Stimulated activated CD4-positive, alpha-beta T cell treated with anti-CD3 and anti-CD28 coated beads, TNF-alpha, amount 100 ng/mL, for 1 hour (primary cell): ENCODE measurements at places on chromosomes 4 and X.

GRCh38 chr4:94516067-94516466 lies 64.3 kb downstream of the PDLIM5 start:
- no peak for DNase-seq

- no peak for DNase-seq
These were observed 2761.5 kb downstream of the ARAP2 start for GRCh38 chr4:33482773-33483172.

DNA sequence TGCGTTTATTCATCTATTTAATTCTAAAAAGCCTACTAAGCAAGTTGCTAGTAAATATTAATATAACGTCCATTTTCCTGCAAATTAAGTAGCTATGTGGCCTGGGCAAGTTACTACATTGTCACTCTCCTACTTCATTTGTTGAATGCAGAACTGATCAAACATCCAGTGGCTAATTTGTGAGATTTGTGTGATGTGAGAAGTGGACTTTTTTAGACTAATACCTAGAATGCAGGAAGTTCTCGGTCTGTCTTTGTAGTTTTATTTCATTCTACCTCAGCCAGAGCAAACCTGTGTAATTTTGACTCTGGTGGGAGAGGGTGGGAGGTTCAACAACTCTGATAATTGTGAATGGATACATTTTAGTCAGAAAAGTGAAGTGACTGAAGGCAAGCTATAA lies 840 bp downstream of the GUF1 start:
- DNase-seq, result no peak

DNA sequence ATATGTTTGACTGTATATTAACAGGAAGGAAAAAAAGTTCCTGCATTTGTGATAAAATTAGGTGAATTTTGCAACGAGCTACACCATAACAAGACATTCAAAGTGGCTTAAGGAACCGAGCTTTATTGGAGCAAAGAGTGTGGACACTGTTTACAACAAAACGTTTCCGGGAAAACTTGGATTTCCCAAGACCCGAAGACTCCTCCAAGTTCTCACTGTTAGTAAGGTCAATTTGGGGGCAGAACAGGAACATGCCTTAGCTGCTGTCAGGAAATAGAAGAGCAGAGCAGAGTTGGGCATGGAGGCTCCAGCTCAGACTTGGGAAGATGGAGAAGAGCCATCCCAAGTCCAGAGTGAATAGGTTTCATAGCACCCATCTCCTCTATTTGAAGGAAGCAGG lies 16.5 kb downstream of the ADH6 start:
- DNase-seq, result no peak

DNA sequence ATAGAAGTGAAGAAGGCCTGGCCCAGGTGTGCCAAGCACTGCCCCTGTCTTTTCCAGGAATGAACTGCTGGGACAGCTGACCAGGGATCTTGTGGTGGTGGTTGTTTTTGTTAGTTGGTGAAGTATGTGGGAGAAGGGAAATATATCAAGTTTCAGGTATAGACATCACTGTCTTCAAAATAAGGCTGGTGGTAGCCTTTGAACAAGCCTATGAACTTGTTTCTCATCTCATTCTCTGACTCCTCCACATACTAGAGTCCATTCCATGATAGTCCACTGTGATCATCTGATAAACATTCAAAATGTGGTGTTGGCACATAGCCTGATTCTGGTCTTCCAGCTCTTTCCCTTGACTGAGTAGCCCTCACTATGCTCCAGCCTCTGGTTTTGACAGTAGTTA lies 303.7 kb downstream of the CAMK2D start:
- no peak for DNase-seq
